ENCODE measurements at places on chromosomes 12 and 14. TPM values are rescaled to one million over a fixed set of nuclear protein-coding genes. Genes with fewer than 3 reads are reported as not detected.

Gene PRIMA1
- total RNA-seq = 0.15 TPM

Gene TDG
- total RNA-seq = 21.0 TPM

Gene WNT5B
- total RNA-seq = 3.3 TPM

Gene DPPA3
- total RNA-seq = not detected

Gene NELL2
- 0.41 TPM for total RNA-seq

Gene SOX5
- total RNA-seq = 10.0 TPM

Gene ANO2
- 10.5 TPM for total RNA-seq

Gene OTUB2
- 1.2 TPM for total RNA-seq

Gene RNASE13
- not detected for total RNA-seq

Gene DEPDC4
- 1.8 TPM for total RNA-seq

Gene EXOC3L4
- total RNA-seq = 4.0 TPM

Gene MRPS35
- 38.1 TPM for total RNA-seq

Gene UNC79
- 0.13 TPM for total RNA-seq

Gene CCDC175
- total RNA-seq = not detected

Gene MYRFL
- total RNA-seq = 0.17 TPM

Gene ZFYVE21
- total RNA-seq = 42.8 TPM

Gene WNT1
- total RNA-seq = not detected

Gene RTN1
- 3.6 TPM for total RNA-seq

Gene RHOF
- total RNA-seq = 37.6 TPM

Gene ASCL1
- 0.34 TPM for total RNA-seq

Gene DPF3
- total RNA-seq = 1.4 TPM

Gene AKAP6
- total RNA-seq = 3.7 TPM

Gene ADIPOR2
- total RNA-seq = 66.8 TPM

Gene PPM1H
- total RNA-seq = 9.6 TPM

Gene SLC4A8
- total RNA-seq = 3.9 TPM

Gene SLC25A21
- total RNA-seq = 0.47 TPM

Gene CLEC2A
- total RNA-seq = not detected

Gene PLA2G1B
- total RNA-seq = 76.9 TPM

Gene PDZRN4
- total RNA-seq = 0.55 TPM

Gene TAS2R8
- not detected for total RNA-seq

Gene KRT72
- total RNA-seq = not detected

Gene MMP14
- total RNA-seq = 225 TPM

Gene CELA1
- total RNA-seq = not detected

Gene CFAP54
- total RNA-seq = 1.1 TPM

Gene GALNT6
- total RNA-seq = 7.6 TPM

Gene AACS
- 36.9 TPM for total RNA-seq

Gene RBM23
- total RNA-seq = 81.8 TPM

Gene GPRC5D
- total RNA-seq = not detected

Gene SLC25A47
- not detected for total RNA-seq

Gene MED13L
- 123 TPM for total RNA-seq

Gene GYS2
- total RNA-seq = not detected

Gene RFLNA
- 1.4 TPM for total RNA-seq

Gene CD63
- 1,766 TPM for total RNA-seq

Gene KSR2
- total RNA-seq = 1.0 TPM

Gene OVCH1
- total RNA-seq = 0.89 TPM

Gene CINP
- 32.1 TPM for total RNA-seq

Gene KCNK13
- 0.32 TPM for total RNA-seq

Gene KRT80
- total RNA-seq = 30.1 TPM

Gene RD3L
- total RNA-seq = not detected

Gene REM2
- 0.73 TPM for total RNA-seq

Gene RNASE9
- not detected for total RNA-seq

Gene NGB
- not detected for total RNA-seq

Gene MAP3K9
- 10.7 TPM for total RNA-seq

Gene PDE3A
- total RNA-seq = 9.2 TPM

Gene PTGES3
- total RNA-seq = 164 TPM
